ENCODE measurements at places on chromosomes 2 and 18.

- DNase-seq = peak; percentile 12
These were observed 1.0 kb upstream of the CUL3 start for GRCh38 chr2:224586127-224586695.

- DNase-seq = no peak
These were observed 72.1 kb downstream of the PSMG2 start for GRCh38 chr18:12774982-12775381.

DNA sequence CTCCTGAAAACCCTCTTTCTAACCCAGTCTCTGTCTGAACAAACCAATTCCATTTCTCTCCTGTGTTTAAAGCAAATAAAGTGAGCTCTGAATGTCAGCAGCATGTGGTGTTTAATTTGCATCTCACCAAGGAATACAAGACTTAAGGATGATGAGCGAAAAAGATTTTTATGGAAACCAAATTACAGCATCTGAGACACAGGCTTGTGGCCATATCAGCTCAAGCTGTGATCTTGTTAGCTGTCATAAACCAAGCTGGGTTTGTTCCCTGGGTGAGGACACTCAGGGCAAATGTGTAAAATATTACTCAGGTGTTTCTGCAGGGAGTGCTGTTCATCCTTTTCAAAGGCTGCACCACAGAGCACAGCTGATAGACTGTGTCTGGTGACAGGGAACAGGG, 129.3 kb upstream of the REV1 start:
- no peak for DNase-seq

DNA sequence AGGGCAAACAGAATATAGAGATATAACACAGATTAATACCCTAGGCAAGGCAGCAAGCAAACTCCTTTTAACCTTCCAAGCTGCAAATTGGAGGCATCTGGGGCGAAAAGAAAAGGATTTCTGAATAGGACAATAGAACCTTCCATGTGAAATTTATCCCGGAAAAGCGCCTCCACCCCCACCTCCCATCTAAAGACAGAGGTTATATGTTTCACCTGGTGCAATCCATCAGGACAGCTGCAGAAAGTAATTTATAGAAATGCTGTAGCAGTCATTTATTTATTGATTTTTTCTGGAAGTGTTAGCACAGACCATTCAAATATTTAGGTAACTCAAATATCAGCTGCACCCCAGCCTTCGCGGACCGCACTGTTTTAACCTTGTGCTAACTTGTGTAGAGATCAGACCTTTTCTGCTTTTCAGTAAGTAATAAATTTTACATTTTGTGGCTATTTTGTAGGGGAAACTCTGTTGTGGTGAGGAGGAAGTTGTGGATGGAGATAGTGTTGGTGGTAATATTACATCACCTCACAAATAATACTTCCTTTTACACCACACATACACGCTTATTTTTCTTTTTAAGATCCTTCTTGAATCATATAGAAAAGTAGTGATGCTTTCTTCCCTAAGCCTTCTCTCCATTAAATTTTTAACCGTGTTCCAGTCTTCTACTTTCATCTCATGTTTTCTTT, 919.3 kb upstream of the CDH2 start:
- no peak for DNase-seq

- no peak for DNase-seq
These were observed 536.9 kb downstream of the TMX3 start for GRCh38 chr18:68177807-68178702.
